Posterior vena cava (tissue), 2 donors: ENCODE measurements at places on chromosomes 7 and 10.

DNA sequence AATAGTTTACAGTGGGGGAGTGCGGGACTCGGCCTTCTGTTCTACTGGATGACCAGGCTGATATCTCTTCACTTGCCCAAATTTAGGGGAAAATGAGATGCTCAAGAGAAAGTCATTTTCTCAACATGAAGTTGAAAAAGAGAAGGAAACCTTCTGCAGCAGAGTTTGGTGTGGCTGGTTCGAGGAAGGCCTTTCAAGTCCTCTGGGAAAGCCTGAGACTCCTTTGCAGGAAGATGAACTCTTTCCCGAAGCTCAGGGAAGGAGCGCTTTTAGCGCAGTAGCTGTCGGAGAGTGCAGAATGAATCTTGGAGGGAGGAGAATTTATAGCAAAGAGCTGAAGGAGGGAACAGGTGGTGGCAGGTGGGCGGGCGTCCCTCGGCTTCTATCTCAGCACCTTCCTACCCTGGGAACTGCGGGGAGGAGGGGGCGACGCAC is at the start of gene ATOH7:
TSS of gene ATOH7 (minus strand) at position 297 of the 435 bp plus-strand sequence. CDS start 436 bp downstream, outside the sequence.
- no peak for DNase-seq

GRCh38 chr10:43229208-43230061 is 37.4 kb downstream of the RASGEF1A start:
- DNase-seq: peak; percentile 83

GRCh38 chr10:67790534-67791408 is 47.2 kb downstream of the DNAJC12 start:
- no peak for DNase-seq

DNA sequence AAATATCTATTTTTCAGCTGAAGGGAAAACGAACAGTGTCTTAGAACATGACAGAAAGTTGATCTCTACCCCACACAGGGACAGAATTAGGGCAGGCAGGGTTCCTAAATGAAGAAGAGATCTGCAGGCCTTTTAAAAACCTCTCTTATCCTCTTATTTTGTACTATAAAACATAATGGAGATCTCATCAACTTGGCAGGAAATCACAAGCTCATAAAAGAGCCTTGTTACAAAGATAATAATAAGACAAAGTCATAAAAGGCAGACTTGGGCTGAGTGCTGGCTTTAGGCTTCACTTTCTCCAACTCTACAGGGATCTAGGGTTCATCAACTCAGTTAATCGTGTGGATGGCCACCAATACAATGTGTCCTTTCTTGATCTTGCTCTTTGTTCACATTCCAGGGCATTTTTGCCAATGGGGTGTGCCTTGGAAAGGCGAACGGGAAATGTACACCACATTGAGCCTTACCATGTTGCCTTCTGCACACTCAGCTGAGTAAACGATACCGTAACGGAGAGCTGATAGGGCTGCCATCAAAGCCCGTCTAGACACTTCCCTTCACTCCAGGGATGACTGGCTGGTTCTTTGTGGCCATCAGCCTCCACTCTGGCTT is 7.1 kb upstream of the TEX36 start:
- DNase-seq: no peak

GRCh38 chr10:124069341-124070264 is 23.8 kb downstream of the CHST15 start:
- peak; percentile 56 for DNase-seq

DNA sequence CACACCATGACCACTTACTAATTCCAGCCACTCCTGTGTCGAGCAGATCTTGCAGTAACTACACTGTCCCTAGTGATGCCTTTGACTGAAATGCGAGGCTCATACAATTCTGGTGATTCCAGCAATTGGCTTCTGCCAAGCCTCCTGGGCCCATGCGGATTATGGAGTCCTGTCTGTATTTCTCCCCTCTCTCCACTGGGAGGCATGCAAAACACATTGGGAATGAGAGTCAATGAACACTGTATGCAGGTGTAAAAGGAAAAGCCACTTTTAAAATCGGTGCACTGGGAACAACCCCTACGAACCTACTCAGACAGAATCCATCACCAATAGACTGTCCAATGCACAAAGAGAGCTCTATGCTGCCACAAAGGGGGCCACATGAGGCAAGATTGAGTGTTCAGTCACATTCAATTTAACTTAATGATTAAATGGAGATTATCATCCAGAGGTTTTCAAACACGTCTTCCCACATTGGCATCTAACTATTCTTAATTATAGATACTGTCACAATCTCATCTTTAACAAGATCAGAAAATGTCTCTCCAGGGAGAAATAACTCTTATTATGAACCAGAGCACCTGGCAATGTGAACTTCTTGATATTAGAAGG is 550.6 kb downstream of the GLRX3 start:
- peak; percentile 8 for DNase-seq

GRCh38 chr10:70352401-70353097 is 29.9 kb downstream of the LRRC20 start:
- no peak for DNase-seq

DNA sequence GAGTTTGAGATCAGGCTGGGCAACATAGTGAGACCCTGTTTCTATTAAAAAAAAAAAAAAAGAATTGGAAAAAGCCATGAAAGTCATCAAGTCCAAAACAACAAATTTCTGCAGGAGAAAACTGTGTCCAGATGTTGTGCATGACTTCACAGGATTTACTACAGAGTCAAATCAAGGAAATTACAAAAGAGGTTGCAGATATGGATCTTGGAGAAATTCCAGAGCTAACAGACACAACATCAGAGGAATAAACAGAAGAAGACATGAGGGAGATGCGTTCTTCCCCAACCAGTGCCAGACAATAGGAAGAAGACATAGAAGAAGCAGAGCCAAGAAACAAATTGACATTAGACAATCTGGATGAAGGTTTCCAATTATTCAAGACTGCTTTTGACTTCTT is 24.3 kb upstream of the KCNIP2 start:
- no peak for DNase-seq

- DNase-seq: no peak
Observed at GRCh38 chr7:73770002-73770859, at the start of gene CLDN3. Gene CLDN3 (minus strand): TSS chr7:73770270. CDS start chr7:73770049, 221 bp downstream.

GRCh38 chr7:122258971-122259370 is 45.6 kb downstream of the FEZF1 start:
- DNase-seq: no peak

GRCh38 chr10:21368728-21369425 is 156.6 kb downstream of the SKIDA1 start:
- DNase-seq: no peak

DNA sequence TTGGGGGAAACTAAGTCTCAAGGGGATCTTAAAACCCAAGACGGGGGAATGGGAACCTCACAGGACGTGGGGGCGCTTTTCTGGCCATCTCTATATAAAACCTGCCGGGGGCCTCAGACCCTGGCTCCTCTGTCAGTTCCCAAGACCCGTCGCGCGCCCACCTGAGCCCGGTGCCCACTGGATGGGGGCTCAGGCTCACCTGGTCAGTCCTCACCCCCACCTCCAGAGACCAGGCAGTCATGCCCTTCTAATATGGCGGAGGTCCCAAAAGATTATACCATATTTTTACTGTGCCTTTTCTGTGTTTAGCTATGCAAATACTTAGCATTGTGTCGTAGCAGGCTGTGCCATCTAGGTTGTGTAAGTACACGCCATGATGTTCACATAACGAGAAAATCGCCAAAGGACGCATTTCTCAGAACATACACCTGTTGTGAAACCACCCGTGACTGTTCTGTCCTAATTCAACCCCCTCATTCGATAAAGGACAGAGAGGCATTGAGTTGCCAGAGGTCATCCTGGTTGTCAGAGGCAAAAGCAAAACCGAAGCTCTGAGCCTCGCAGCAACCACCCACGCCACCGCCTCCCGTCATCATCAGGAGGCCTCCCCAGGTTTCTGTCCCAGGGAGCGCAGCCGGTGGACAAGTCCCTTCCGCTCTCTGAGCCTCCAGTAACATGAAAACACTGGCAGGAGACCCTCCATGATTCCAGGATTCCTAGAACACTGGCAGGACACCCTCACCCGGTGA is 28.9 kb downstream of the OAT start:
- DNase-seq: peak; percentile 75

GRCh38 chr10:71314028-71314693 is 4.9 kb upstream of the SLC29A3 start:
- peak; percentile 88 for DNase-seq

DNA sequence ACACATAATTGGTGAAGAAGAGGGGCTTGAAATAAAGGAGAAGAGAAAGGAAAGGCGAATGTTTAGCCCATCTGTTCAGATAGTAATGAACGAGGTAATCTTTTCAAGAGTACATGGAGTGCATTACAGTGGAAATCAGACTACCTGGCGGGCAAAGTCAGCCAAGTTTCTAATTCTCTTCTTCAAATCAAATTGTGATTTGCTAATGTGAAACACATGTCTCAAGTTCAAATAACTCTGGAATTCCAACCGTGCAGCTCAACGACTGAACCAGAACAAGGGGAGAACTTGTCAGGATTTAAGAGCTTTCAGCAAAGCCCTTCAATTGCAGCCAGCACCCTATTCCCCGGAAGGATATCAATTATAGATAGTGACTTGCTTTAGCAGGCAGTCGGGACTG is 216.9 kb downstream of the GLI3 start:
- DNase-seq: no peak

GRCh38 chr7:6576024-6576866 is 1.0 kb upstream of the ZDHHC4 start:
- no peak for DNase-seq
